ENCODE measurements at places on chromosomes 13 and 19.

- DNase-seq: no peak
Measured at GRCh38 chr13:80955501-80955900, 614.6 kb upstream of the SPRY2 start.

- no peak for DNase-seq
Measured at GRCh38 chr13:79782541-79783205, 301.7 kb downstream of the NDFIP2 start.

DNA sequence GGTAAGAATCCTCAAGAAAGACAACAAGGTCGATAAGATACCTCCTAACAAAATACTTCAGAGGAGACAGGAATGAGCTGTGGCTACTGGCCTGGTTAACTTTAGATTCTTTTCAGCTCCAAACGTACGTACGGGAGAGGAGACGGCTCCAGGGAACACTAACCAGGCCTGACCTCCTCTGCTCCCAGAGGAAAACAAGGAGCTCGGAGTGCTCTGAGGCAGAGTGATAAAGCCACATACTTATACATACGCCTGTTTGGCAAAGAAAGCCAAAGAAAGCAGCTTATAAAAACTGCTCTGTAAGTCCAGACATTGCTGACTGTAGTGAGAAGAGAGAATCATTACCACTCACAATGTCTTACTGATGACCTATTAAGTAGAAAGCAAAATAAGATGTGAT lies 263.9 kb downstream of the MZT1 start:
- no peak for DNase-seq

DNA sequence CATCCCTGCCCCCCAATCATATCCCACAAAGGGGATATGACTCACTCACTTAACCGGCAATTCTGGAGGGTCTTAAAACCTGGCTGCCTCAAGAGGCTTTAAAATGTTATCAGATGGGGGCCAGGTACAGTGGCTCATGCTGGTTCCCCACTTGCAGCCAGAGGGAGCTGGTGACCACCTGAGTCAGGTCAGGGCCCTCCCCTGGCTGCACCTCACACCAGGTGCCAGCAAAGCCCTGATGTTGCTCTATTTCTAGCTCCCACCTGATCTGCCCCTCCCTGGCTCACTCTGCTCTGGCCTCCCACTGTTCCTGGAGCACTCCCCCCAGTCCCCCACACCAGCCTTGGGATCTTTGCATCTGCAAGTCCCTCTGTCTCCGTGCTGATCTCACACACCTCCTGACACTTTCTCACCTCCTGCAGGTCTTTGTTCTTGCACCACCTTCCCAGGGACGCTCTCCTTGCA lies 14.2 kb downstream of the HPN start:
- no peak for DNase-seq

- no peak for DNase-seq
Measured at GRCh38 chr13:108227651-108228272, 9.6 kb downstream of the ABHD13 start.

- no peak for DNase-seq
Measured at GRCh38 chr19:35755131-35755549, 1.7 kb downstream of the HSPB6 start.

DNA sequence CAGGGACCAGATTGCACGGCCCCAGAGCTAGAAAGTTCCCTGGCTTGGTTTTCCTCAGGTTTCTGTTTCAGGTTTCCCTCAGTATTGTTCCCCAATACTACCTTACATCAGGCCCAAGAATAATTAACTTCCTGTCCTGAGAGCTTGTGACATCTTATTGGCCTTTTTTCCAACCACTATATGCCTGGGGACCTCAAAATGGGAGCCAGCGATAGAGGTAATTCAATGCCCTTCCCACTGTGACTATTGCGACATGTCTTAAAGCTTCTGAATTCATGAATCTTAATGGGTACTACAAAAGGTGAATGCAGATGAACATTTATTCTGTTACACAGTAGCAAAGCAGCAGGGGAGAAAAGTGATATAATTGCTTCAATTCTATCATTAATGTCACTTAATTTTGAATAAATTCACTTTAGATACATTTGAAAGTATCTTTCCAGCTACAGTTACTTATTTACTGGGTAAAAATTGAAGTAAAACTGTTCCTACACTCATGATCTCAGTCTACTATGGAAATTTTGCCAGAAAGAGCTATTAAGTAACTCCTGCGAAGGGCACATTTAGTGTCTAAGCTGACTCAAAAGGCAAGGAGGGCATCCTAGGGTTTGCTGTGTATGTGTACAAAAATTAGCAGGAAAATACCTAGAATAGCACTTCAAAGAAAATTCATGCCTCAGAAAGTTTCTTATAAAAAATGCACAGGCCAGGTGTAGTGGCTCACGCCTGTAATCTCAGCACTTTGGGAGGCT lies 4.1 kb downstream of the CRYL1 start:
- DNase-seq: no peak

DNA sequence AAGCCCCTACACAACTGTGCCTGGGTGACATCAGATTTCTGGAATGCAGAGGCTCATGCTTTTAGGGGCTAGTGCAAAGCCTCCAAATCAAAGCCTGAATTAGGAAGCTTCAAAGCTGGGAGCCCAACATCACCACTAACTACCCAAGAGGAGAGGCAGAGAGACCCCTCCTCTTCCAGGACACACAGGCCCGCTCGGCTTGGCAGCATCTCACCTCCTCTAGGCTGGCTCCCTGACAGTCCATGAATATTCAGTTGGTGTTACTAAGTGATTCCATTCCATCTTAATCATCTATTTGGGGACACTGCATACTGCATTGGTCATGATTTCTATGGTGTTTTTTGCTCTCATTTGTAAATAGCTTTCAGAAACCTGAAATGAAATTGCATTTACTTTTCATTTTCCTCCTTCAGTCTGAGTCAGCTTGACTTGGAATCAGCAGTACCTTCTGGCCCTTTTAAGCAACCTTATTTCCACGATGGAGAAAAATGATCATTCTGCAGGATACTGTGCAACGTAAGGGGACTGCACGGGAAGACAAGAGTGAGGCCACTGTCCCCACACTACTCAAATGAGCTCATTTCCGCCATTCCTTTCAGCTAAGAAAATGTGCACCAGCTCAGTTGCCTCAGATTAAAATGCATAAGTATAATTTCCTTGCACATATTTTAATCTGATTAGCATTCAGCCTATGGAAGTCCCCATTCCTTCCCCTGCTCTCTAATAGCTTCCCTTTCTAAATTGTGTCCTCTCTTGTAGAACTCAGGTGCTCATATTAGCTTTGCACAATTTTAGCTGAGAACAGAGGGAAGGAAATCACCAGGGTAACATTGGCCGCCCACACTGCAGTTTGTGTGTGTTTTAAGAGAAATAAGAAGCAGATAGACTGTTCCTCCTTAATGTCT lies 219.9 kb downstream of the RFC3 start:
- DNase-seq: no peak

- no peak for DNase-seq
Measured at GRCh38 chr19:53978975-53979801, 12.2 kb upstream of the CACNG6 start.

GRCh38 chr13:57531256-57531655 lies 100.3 kb upstream of the PCDH17 start:
- no peak for DNase-seq

GRCh38 chr13:40984668-40985366 lies 34.3 kb downstream of the ELF1 start:
- DNase-seq: no peak

DNA sequence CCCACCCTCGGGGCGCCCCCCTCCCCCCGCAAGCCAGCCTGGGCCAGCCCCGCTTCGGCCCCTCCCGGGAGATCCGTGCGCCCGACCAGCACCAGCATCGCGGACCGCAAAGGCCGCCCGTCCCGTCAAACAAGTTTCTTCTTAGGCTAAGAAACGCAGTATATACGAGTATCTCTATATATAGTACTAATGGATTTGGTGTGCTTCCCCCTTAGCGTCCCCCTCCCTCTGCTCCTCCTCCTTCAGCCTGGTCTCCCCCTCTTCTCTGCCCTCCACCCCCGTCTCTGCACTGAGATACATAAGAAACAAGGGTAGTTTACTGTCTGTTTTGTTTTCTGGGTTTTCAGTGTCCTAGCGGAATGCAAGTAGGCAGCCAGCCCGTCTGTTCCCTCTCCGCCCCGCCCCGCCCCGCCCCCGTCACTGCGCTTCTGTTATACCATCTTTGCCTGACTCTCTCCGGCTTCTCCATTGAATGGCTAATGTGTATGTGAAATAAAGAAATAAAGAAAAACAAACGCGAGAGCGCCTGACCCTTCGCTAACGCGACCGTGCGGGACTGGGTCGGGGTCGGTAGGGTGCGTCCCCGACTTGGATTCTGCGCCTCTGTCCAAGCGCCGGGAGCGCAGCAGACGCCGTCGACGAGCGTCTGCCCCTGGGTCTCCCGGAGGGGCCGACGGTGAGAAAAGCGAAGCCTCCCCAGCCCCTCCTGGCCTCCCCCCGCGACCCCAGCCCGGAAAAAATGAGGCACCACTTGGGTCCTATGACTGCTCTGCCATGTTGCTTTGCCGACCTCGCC lies 4.2 kb downstream of the LYL1 start:
- DNase-seq: peak; percentile 74

- peak; percentile 20 for DNase-seq
Measured at GRCh38 chr19:40802300-40803169, 3.5 kb downstream of the EGLN2 start.

DNA sequence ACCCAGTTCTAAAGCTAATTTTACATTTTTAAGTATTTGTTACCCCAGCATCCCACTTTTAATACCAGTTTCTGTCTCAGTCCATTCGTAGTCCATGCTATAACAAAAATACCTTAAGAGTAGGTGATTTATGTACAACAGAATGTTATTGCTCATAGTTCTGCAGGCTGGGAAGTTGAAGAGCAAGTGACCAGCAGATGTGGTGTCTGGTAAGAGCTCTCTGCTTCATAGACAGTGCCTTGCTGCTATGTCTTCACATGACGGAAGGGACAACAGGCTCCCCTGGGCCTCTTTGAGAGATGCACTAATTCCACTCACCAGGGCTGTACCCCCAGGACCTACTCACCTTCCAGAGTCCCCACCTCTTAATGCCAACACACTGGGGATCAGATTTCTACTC lies 96.6 kb downstream of the COL4A2 start:
- DNase-seq: no peak

GRCh38 chr19:46390866-46391265 lies 22.5 kb downstream of the CCDC8 start:
- no peak for DNase-seq

Measured in GF-D8 (cell line).